Dorsolateral prefrontal cortex (tissue), 122 donors: ENCODE measurements at places on chromosomes 11 and 22.

DNA sequence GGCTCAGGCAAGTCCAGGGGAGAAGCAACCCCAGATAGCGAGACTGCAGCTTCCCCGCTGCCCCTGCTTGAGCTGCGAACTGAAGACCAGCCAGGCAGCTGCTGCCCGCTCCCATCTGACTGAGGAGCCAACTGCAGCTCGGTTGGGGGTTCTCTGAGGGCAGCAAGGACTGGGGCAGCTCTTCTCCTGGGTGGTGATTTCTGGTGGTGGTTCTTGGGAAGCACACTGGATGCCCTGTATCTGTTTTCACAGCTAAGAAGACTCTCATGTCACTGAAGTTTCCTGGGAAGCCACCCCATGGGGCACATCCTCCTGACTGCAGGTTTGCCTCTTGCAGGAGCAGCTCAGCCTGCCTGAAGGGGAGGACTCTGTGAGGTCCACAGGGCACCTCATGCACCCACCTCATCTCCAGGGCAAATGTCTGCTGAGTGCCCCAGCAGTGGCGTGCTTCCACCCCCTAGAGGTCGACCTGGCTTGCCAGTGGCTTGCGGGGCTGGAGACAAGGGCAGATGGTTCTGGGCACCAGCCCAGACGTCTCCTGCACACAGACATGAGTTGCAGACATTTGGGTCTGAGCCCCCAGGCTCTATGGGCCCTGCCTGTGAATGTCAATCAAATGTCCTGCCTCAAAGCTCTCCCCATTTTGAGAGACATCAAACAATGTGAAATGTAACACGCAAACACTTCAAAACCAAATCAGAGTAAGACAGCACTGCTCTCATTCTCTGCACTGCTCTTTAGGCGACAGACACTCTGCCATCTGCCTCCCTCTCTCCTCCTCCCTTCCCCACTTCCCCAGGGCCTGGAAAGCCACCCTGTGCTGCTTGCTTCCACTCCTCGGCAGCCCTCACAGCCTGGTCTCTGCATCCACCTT lies 800.9 kb downstream of the BRD1 start:
- DNase-seq, result peak; percentile 55

DNA sequence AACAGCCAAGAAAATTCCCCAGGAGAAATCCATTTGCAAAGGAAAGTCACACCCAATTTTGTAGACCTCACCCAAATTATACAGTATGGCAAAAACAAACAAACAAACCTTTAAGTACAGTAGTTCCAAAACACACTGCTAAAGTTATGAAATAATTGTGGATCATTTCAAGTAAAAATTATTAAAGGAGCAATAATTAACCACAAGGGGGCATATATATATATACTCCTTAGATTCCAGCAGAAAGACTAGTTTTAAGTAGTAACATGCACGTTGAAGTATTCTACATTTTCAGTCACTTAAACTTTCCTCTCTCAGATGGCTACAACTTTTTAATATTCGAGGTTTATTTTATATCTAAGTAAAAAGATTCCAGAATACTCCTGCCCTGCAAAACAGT lies 26.8 kb downstream of the RNF141 start:
- DNase-seq, result no peak

- no peak for DNase-seq
Observed at GRCh38 chr11:122031813-122032212, 84.2 kb downstream of the BLID start.

- no peak for DNase-seq
Observed at GRCh38 chr11:134460881-134461280, 48.8 kb upstream of the B3GAT1 start.

DNA sequence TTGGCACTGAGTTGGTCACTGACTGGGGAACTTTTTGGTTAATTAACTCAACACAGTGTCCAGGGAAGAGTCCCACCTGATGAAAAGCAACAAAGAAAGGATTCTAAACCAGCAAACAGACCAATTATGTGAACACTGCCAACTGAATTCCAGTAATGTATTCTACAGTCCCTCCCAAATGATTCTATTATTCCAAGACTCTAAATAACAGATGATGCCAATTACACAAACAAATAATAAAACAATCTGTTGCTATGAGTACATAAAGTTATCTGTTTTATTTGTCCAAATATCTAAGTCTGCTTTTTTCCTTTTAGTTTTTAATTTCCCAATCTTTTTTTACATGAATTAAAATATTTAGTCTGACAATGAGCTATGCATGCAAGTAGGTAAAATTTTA lies 98.3 kb upstream of the TP53AIP1 start:
- no peak for DNase-seq

GRCh38 chr22:25508161-25508560 lies 56.3 kb upstream of the GRK3 start:
- DNase-seq, result no peak

GRCh38 chr11:32462011-32462690 lies 26.8 kb upstream of the WT1 start:
- DNase-seq, result no peak

- no peak for DNase-seq
Observed at GRCh38 chr11:121894581-121894980, 221.4 kb downstream of the BLID start.

GRCh38 chr11:1305063-1305495 lies 4.4 kb downstream of the TOLLIP start:
- peak; percentile 17 for DNase-seq

- no peak for DNase-seq
Observed at GRCh38 chr11:110081462-110082376, 11.5 kb upstream of the ZC3H12C start.

DNA sequence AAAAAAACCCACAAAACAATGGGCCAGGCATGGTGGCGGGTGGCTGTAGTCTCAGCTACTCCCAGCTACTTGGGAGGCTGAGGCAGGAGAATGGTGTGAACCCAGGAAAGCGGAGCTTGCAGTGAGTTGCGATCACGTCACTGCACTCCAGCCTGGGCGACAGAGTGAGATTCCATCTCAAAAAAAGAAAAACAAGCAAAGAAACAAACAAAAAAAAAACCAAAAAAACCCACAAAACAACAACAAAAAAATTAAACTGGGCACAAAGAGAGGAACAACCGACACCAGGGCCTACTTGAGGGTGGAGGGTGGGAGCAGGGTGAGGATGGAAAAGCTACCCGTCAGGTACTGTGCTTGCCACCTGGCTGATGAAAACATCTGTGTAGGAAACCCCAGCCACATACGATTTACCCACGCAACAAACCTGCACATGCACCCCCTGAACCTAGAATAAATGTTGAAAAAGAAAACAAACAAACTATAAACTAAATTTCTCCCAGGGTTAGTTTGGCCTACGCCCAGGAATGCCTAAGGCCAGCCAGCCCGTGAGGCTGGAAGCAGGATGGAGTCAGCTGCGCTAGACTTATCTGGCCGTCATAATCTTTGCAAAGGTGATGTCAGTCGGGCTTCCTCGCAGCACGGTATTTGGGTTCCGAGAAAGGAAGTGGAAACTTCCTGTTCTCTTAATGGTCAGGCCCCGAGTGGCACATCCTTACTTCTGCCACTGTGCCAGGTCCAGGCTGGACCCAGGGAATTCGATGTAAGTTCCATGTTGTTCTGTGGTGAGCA lies 21.9 kb upstream of the CYB5R3 start:
- DNase-seq, result no peak

DNA sequence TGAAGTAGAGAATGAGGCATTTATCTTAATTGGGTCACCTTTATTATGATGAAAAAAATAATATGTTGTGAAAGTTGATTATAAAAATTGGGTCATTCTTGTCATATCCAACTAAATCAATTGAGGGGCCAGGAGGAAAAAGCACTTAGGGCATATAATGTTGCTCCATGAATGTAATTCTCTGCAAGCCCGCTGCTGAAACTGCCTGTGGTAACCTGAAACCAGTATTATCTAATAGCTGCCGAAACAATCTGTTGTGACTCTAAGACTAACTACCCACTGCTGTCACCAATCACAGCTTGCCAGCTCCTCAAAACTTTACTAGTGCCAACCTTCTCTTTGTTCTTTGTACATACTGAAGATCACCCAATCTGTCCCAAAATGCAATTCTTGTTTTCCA lies 115.8 kb downstream of the ATG16L2 start:
- DNase-seq, result no peak

- DNase-seq, result no peak
Observed at GRCh38 chr22:28331695-28332094, 347.9 kb downstream of the TTC28 start.

DNA sequence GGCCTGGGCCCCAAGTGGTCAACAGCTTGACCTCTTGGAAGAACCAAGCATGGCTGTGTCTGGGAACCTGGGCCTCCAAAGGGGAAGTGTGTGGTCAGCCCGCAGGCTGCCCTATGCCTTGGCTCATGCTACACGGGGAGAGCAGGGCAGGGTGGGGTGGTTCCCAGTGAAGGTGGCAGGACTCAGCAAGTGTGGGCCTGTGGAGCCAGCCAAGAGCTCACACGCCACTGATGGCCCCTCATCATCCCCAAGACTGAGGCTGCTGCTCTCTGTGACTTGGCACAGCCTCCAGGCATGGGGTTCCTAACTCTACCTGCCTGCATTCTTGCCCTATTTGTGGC lies 15.9 kb upstream of the DGCR8 start:
- no peak for DNase-seq

- no peak for DNase-seq
Observed at GRCh38 chr11:80521592-80521991, 1080.8 kb upstream of the TENM4 start.

GRCh38 chr22:39135092-39135896 lies 17.2 kb downstream of the CBX7 start:
- peak; percentile 32 for DNase-seq

DNA sequence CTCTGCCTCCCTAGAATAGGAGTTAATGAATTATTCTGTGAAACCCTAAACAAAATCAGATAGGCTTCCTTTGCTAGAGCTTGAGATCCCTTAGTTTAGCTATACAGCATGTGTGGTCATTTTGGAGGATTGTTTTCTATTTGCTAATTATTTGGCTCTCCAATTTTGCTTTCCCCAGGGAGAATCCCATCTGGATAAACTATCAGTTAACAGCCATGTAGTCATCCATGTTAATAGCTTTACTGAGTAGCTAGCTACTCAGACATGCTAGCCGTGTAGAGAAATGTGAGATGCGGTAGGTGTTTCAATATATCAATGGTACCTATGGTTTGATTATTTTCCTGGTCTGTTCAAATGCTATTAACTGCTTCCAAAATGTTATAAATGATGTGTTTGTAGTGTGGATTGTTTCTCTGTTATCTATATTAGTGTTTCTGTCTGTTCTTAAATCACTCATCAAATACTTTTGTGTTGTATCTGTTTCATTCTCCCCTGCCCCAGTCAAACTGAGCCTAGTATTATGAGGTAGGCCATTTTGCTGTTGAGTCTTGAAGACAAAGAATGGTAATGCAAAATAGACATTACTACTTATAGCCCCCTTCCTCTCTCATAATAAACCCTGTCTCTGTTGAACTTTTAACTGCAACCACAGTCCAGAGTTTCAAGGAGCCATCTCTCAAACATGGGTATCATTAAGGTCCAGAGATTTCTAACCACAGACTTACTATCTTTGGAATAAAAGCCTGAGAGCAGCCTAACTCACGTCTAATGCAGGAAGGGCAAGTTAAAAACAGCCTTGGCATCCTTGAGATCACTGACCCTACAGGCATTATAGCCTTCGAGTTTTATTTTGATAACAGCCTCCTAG lies 56.1 kb upstream of the GRAMD1B start:
- DNase-seq, result no peak

GRCh38 chr11:58637371-58637770 lies 14.9 kb downstream of the CNTF start:
- no peak for DNase-seq

GRCh38 chr11:119605137-119605665 lies 123.8 kb downstream of the NECTIN1 start:
- no peak for DNase-seq

GRCh38 chr11:1219446-1219833 lies 3.4 kb upstream of the MUC5B start:
- DNase-seq, result no peak

DNA sequence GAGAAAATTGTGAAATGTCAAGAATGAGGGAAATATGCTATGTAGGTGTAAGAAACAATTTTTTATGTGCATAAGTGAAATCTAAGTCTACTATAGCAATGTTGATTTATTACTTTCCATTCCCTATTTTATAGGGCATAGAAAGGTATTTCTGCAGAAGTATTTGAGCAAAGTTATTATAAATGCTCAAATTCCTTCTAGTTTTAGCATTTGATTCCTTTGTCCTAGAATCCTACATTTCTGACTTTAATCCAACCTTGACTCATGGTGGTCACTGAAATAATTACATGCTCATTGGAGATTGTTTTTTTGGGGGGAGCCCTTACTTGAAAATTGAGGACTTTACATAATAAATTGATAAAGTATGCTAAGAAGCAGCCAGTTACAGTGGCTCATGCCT lies 716.6 kb upstream of the LUZP2 start:
- no peak for DNase-seq

DNA sequence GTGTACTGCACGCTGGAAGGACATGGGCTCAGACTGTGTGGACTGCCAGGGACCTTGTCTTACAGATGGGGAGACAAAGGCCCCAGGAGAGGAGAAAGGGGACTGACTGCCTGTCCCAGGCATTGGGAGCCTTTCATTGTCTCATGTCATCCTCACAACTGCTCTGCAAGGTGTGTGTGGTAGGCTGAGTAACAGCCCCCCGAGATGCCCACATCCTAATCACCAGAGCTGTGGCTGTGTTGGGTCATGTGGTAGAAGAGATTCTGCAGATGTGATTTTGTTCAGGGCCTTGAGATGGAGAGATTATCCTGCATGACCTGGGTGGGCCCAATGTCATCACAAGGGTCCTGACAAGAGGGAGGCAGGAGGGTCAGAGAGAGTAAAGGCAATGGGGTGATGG lies 39.1 kb downstream of the ARRB1 start:
- no peak for DNase-seq

- DNase-seq, result peak; percentile 60
Observed at GRCh38 chr11:64097468-64098317, 62.0 kb downstream of the FLRT1 start.

GRCh38 chr22:18060646-18061620 lies 16.9 kb upstream of the PEX26 start:
- DNase-seq, result no peak

DNA sequence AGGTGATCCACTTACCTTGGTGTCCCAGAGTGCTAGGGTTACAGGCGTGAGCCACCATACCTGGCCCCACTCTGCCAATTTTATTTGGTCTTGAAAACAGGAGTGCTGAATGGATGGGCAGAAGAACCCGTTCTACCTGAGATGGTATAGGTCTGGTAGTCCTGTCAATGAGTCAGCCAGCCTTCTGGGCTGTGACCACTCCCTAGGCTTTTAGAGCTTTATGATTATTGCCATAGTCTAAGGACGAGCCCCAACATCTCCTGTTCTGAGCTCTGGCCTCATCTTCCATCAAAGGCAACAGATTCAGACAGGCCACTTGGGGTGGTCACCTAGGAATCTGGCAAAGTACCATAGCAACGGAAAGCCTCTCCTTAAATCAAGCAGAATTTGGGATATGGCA lies 11.5 kb downstream of the ZDHHC5 start:
- no peak for DNase-seq

DNA sequence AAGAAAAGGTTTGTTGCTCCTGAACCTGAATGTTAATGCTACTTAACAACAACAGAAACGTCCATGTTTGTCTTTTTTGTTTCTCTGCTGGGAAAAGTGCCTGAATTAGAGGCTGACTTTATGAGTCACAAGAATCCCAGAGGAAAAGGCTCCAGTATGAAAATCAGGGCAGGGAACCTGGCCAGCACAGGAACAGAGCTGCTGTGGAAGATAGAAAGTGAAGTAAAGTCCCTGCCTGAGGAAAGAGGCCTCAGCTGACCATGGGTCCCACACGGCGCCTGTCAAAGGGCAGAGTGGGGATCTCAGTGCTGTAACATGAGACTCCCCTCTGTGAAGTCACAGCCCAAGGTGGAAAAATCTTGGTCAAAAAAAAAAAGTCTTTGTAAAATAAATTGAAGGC lies 632.3 kb upstream of the CCDC90B start:
- no peak for DNase-seq
